Fibroblast of lung (primary cell): ENCODE measurements at places on chromosomes 13 and 19.

GRCh38 chr13:41588899-41589298 lies 131.5 kb downstream of the RGCC start:
- peak; percentile 95 for DNase-seq

- DNase-seq = no peak
Observed at GRCh38 chr19:56842412-56842811, 1.9 kb upstream of the PEG3 start.

DNA sequence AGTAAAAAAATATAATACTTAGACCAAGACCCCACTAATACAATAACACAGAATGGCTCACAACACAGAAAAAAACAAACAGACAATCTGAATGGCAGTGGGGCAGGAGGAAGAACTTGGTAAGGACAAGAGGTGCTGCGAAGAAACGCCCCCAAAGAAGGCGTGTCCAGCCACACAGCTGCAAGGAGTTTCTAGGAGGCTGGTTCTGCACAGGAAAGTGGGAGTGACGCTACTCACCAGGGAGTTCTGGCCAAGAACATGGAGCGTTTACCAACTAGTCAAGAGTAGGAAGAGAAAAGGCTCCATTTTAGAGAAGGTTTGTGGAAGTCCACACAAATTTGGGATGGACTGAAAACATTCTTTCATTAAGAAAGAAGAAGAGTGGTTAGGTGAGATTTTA lies 95.3 kb upstream of the SLC15A1 start:
- no peak for DNase-seq

DNA sequence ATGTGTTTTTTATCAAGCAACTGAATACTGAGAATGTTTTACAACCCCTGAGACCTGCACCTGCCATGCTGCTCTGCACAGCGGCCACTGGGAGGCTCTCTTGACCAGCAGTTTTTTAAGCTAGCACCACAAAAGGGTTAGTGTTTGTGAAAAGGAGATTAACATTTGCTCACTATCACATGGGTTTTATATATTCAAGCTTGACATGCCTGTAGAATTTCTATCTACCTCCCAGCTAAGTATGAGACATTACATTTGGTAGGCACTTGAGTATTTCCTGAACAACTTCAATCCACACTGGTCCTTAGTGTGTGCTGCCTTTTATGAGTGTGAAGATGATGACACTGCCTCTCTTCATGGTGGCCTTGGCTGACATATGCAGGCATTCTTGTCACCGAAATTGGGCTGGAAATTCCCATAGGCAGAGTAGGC lies 1238.9 kb downstream of the UQCRFS1 start:
- no peak for DNase-seq

DNA sequence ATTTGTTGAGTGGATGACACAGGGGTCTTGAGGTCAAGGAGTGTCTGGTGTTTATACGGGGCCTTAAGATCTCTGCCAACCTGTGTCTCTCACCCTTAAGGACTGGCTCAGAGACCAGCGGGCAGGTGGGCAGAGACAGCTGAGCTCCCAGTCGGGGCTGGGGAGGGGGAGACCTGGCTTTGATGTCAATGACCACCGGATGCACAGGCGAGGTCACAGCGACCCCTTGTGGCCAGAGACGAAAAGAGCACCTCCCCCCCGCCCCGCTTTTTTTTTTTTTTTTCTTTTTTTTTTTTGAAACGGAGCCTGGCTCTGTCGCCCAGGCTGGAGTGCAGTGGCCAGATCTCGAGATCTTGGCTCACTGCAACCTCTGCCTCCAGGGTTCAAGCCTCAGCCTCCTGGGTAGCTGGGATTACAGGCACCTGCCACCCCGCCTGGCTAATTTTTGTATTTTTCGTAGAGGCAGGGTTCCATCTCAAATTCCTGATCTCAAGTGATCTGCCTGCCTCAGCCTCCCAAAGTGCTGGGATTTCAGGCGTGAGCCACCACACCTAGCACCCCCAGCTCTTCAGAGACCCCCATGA lies 12.1 kb upstream of the KLK14 start:
- no peak for DNase-seq
